ENCODE measurements at places on chromosomes 13 and 19. TPM values are rescaled to one million over a fixed set of nuclear protein-coding genes. Genes with fewer than 3 reads are reported as not detected.

DNA sequence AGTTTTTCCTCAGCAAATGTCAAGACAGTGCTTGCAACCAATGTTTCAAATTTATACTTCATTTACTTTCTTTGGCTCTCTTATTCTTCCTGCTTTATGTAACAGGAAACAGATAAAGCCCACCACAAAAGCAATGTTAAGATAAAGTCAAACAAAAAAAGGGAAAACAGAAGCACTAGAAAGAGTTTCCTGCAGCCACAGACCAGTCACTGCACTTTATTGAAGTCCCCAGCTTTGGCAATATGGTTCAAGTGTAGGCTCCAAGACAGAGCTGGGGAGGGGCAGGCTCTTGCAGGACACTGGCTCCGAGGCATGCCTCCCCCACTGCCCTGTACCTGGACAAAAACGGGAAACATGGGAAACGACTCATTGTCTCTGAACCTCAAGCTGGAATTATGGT, 15.3 kb upstream of the CDC16 start:
- DNase-seq: no peak

DNA sequence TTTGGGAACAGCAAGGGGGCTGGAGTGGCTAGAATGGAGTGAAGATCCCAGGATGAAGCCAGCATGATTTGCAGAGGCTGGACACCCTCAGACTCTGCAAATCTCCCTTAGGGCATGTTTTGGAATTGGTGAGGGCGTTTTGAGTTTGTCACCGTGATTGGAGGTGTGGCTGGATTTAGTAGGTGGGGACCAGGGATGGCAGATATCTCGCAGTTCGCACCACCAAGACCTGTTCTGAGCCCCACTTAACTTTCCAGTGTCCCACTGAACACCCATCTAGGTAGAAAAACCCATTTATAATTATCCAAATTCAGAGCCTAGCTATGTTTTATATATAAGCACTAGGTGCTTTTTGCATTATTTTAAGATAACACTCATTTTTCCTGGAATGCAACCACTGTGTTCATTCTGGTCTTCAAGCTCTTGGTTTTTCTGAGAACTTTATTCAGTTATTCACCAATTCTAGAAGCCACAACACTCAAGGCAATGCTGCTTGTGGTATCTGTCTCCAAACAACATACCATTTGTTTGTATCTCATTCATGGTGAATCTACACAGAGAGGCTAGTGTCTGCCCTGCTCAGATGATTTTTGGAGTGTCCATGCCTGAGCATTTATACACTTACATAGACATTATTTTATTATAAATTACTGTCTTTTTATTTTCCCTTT, 3.0 kb upstream of the NANOS2 start:
- no peak for DNase-seq

- DNase-seq: no peak
Measured at GRCh38 chr19:800360-801029, 3.2 kb downstream of the PTBP1 start.

FFAR3 gene
- not detected for total RNA-seq

DNA sequence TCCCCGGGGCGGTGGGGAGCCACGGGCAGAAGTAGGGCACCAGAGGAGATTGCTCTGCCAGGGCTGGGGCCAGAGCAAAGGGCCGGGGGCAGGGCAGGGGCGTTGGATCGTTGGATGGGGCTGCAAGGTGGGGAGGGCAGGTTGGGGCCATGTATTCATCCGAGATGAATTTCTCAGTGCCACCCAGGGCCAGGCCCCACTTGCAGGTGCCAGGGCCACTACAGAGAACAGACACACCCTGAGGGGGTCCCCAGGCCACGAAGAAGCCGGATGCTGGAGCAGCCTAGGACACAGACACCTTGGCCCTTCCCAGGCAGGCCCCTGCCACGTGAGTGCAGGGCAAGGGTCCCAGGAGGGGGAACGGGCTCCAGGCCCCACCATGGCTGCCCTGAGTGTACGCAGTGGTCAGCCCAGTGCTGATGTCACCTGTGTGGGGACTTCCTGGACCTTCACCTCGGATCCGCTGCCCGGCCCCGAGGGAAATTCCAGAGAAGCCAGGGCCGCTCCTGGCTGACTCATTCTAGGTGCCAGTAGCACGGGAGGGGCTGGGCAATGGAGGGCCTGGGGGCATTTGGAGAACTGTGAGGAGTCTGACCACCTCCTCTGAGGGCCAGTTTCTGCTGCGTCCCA, 9.6 kb upstream of the SBNO2 start:
- peak; percentile 93 for DNase-seq

KIR2DL4 gene
- total RNA-seq: not detected

DNA sequence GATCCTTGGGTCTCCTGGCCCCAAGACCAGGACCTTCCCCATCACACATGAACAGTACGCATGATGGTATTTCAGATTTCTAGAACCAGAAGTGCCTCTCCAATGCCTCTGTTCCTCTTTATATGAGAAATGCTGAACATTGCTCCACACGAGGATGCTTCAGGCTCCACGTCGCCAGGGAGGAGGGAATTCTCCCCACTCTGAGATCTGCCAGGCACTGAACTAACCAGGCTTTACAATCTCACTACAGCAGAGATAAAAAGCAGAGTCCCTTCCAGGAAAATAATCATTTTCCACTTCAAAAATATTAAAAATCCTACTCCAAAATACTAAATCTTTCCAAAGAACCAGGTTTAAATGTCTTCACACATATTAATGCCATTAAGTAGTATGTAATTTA, 10.4 kb downstream of the DOCK9 start:
- no peak for DNase-seq

LGALS14 gene
- total RNA-seq: 2.4 TPM

GRCh38 chr19:13881692-13882418, 4.9 kb downstream of the NANOS3 start:
- DNase-seq: no peak

CEACAM8 gene
- total RNA-seq: not detected

PROZ gene
- total RNA-seq: not detected

GRCh38 chr19:6999933-7000332, 21.3 kb downstream of the MBD3L2B start:
- no peak for DNase-seq

GRCh38 chr13:75368167-75368566, 113.8 kb downstream of the TBC1D4 start:
- no peak for DNase-seq

GRCh38 chr19:5006201-5006600, 37.3 kb downstream of the KDM4B start:
- DNase-seq: no peak

GRCh38 chr19:38875656-38876395, 2.2 kb downstream of the RINL start:
- no peak for DNase-seq

RELB gene
- total RNA-seq: 6.3 TPM

GRCh38 chr19:3469638-3470499, 10.5 kb downstream of the SMIM24 start:
- no peak for DNase-seq
